ENCODE measurements at places on chromosomes 3 and 15.

GRCh38 chr3:98786364-98787006 lies 23.3 kb downstream of the ST3GAL6 start:
- DNase-seq: no peak

- DNase-seq: no peak
Measured at GRCh38 chr3:107242579-107242978, 134.7 kb upstream of the CCDC54 start.

DNA sequence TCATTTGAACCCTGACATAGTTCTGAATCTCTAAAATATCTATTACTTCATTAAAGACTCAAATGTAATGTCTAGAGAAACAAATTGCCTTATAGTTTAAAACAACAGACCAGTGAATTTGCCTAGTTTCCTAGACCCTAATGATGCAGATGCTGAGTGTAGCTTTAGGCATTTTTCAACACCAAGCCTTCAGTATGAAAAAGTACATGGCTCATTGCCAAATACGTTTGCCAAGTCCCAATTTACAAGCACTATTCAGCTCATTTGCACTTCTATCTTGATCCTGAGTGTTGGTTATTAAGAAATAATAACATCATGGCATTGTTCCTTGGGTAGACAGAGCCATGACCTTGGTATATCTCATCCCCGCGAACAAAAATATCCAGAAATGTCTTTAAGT lies 46.8 kb downstream of the EOMES start:
- no peak for DNase-seq

DNA sequence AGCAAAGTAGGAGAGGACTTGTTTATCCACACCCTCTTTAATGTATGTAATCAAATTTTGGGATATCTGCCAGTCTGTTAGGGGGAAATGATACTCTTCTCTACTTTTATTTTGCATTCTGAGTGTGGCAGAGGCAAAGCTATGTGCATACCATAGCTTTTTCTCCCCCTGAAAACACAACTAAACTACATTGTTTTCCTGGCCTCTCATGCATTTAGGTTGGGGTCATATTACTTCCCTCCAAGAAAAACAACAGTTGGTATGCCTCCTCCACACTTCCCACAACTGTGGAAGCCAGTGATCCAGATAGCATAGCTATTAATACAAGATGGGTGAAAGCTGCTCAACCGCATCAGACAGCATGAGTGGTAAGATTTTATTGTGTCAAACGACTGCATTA lies 6.9 kb downstream of the RPL15 start:
- DNase-seq: no peak

DNA sequence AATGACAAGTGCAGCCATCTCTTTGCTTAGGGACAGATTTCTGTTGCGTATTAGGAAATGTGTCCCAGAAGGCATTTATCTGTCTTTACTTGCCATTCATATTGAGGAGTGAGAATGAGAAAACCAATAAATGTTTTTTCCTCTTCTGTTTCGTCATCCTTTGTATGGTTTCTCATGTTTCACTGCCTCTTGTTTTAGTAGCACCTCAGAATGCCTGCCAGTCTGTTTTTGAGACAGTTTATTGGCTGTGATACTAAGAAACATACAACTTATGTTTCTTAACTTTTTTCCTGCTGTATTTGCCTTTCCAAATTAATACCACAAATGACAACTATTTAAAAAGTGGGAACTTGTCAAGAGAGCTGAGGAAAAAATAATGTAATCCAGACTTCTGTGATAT lies 390.2 kb upstream of the GOLIM4 start:
- DNase-seq: no peak

DNA sequence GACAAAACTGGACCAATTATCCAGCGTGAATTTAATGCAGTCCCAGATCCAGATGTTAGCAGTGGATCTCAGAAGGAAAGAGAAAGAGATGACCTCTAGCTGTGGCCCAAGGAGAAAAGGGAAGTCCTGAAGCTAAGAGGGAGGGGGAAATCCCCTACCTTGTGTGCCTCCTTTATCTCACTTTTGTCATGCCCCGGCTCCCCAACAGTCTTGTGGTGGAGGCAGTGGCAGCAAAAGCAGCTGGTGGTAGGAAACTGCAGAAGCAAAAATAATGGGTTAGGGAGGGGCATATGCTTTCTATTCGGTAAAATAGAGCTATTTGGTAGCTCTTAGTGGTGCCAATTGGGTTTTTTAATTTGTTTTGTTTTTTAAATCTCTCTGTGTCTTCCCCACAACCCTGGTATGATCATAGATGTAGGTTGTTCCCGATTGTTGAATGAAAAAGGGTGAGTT lies 56.5 kb downstream of the MCTP2 start:
- DNase-seq: no peak

DNA sequence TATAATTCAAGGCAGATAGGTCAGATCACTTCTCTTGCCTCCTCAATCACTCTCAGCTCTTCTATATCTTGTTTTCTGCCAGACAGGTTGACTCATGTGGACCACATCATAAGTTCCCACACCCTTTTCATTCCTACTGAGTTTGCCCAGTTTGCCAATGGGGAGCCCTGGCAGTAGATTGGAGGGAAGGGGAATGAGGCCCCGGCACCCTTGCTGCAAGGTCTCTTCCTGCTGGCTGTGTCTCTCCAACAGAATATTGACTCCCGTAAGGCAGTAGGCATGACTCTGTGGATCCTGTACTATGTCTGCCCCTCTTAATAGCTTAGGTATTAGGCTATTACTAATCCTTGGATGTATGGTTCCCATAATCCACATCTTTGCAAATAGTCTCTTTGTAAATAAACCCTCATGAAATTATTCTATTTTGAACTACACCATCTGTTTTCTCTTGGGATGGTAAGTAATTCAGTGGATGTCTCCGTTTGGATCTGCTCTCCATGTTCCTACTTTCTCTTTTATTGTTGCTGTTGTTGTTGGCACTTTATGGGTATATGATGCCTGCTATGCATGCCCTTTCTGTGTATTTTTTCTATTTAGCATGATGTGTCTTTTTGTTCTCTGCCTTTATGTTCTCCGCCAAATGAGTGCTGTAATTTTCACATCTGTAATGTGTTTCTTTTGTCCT lies 65.5 kb upstream of the DCBLD2 start:
- DNase-seq: no peak

DNA sequence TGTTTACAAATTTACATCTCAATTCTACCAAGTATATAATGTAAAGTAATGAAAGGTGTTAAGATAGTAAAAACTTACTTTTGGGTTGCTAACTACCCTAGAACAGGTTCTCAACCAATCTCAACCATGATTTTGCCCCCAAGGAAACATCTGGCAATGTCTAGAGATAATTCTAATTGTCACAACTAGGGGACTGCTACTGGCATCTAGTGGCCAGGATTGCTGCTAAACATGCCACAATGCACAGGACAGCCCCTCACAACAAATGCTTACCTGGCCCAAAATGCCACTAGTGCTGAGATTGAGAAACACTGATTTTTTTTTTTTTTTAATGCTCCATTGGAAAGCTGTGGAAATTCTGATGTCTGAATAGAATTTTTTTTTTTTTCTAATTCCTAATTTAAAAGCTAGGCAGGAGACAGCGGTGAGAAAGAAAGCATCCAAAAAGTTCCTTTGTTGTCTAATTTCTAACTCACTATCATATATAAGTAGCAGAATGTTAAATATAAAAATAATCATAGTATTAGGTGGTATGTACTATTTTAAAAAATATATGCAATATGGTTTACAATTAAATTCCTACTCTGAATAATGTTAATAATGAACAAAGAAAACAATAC lies 81.5 kb downstream of the TJP1 start:
- DNase-seq: no peak

DNA sequence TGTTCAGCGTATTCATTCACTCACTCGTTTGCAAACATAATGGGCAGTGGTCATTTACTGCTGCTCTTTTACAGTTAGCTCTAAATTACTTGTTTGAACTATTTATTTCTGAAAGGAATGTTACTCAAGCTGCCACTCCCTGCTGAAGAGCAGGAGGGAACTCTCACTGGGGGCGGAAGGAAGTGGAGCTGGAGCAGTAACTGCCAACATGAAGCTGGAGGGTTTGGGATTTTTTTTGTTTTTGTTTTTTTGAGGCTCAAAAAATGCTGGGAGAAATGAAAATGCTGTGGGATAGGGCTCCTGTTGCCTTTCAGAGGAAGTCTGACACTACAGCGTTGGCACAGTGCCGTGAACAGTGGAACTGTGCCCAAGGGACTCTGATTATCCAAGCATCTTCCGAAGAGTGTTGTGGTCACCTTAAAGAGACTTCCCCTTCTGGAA lies 44.1 kb downstream of the SENP2 start:
- DNase-seq: no peak

DNA sequence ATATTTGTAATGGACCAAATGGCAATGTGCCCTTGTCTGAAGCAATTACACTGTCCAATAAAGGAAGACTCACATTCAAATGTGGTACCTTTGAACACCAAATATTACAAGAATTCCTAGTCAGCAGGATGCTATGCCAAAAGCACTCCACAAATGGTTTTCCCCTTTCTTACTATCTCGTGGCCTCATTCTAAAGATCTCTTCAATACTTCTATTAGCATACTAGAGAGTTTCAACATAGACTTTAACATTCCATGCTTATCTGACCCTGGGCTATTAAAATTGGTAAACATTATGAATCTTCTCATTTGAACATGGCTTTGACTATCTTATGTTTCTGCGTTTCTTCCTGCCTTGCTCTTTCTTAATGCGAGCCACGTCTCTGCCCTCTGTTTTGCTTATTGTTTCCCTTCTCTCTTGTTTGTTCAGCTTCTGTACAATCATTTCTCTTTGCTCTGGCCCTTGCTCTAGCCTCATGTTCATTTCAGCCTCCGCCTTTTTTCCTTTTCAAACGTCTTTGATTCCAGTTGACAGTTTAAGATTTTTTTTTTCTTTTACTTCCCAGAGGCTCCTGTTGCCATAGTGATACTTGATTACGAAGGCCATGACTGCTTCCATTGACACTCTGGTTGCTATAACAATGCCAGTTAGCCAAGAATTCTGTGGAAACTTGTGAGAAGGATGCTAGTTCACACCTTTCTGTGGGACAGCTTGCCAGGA lies 49.5 kb upstream of the SLC9A9 start:
- DNase-seq: no peak

GRCh38 chr3:13064964-13065363 lies 8.3 kb downstream of the IQSEC1 start:
- no peak for DNase-seq

DNA sequence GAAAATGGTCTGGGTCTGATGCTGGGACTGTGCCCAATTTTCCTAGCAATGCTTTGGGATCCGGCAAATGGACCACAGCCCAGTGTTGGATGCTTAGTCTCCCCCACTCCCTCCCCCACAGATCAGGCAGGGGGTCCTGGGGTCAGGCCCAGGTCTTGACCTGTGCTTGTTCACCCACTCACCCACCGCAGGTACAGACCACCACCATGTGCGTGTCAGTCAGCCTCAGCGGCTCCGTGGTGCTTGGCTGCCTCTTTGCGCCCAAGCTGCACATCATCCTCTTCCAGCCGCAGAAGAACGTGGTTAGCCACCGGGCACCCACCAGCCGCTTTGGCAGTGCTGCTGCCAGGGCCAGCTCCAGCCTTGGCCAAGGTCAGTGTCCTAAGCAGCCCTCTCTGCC lies 10.6 kb downstream of the GRM2 start:
- DNase-seq: no peak

DNA sequence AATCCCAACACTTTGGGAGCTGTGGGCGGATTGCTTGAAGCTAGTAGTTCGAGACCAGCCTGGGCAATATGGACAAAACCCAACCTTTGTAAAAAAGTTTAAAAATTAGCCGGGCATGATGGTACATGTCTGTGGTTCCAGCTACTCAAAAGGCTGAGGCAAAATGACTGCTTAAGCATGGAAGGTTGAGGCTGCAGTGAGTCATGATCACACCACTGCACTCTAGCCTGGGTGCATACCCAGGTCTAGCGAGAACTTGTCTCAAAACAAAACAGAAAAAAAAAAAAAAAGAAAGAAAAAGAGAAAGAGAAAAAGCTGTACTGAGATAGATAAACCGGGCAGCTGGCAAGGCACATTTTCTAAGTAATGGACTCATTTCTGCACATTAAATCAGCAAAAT lies 10.6 kb downstream of the ARPP19 start:
- no peak for DNase-seq

- DNase-seq: peak; percentile 17
Measured at GRCh38 chr3:46895204-46895660, 17.7 kb downstream of the PTH1R start.

GRCh38 chr3:42024591-42025351 lies 62.9 kb upstream of the ULK4 start:
- no peak for DNase-seq

DNA sequence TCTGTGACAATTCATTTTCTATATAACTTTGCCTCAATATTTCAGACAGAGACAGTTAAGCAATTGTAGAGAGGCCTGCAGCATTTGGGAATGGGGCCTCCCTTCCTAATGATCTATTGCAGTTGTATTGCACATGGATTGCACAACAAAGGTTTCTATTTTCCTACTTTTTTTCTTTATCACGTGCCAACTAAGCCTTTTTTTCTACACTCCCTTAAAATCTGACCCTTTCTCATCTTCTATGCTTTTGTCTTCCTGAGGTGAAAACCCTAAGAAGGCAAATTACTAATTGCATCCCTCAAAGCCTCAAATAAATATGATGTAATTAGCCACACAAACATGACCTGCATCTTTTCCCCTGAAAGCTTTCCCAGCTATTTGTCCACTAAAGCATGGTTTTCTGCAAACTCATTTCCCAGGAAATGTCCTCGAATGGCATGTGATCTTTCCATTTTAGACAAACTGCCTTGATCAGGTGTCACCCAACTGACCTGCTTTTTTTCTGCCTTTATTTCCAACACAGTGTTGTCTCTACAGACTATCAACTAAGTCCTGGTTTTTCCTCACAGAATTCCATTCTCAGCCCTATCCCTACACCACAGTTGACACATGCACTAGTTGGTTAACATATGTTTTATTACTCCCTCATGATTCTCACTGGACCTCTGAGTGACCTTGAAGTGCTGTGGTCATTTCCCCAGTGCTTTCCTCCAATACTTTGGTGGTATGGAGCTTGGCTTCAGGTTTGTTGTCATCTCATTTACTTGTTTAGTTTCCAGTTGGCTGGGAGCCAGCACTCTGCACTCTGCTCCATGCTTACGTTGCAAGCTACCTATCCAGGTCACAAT lies 31.9 kb upstream of the TSC22D2 start:
- DNase-seq: no peak

DNA sequence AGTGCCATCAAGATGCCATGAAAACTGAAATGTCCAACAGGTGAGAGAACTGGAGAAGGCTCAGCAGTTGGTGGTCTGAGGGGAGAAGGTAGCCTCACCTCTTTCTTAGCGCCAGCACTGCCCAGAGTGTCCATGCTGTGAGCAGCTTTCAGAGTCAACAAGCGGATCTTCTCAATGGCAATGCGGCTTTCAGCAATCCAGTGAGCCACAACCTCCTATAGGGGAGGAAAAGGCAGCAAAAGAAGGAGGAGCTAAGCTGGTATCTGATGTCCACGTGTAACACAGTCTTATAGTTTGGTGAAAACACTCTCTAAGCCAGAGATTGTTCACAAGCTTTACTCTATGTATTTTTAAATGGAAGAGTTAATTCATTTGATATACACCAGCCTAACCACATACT lies 36.1 kb upstream of the ACKR4 start:
- no peak for DNase-seq

GRCh38 chr3:15467227-15468181 lies 40.1 kb downstream of the EAF1 start:
- no peak for DNase-seq

- peak; percentile 69 for DNase-seq
Measured at GRCh38 chr3:83523470-83524073, 1435.2 kb upstream of the CADM2 start.

- peak; percentile 96 for DNase-seq
Measured at GRCh38 chr3:42600111-42600957, at the start of gene NKTR. NKTR (plus strand) TSS chr3:42600686; CDS start chr3:42601007, 321 bp downstream.

Data from NCI-H1092 treated with DMSO at 0.1 percent for 48 hours (cell line).